Left colon (tissue), 2 donors: ENCODE measurements at places on chromosomes 3 and 15.

DNA sequence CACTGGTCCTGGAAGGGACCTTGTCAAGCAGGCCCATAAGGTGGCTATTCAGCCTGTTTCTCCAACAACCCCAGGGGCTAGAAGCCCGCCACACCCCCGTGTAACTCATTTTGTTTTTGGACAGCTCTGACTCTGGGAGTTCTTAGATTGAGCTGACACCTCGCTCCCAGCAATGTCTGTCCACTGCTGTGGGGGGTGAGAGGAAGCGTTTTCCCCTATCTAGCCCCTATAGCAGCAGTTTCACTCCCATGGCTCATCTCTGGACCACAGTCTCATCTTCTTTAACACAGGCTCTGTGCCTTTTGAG, 1.1 kb upstream of the PPP1R2 start:
- DNase-seq: no peak

DNA sequence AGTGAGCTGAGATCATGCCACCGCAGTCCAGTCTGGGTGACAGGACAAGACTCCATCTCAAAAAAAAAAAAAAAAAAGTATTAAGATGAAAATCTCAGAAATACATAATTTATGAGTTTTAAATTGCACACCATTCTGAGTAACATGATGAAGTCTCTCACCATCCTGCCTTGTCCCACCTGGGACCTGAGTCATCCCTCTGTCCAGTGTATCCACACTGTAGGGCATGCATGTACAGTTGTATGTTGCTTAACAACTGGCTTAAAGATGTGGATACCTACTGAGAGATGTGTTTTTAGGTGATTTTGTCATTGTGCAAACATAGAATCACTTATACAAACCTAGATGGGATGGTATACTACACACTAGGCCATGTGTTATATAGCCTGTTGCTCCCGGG, 17.1 kb downstream of the ASB14 start:
- DNase-seq: no peak

DNA sequence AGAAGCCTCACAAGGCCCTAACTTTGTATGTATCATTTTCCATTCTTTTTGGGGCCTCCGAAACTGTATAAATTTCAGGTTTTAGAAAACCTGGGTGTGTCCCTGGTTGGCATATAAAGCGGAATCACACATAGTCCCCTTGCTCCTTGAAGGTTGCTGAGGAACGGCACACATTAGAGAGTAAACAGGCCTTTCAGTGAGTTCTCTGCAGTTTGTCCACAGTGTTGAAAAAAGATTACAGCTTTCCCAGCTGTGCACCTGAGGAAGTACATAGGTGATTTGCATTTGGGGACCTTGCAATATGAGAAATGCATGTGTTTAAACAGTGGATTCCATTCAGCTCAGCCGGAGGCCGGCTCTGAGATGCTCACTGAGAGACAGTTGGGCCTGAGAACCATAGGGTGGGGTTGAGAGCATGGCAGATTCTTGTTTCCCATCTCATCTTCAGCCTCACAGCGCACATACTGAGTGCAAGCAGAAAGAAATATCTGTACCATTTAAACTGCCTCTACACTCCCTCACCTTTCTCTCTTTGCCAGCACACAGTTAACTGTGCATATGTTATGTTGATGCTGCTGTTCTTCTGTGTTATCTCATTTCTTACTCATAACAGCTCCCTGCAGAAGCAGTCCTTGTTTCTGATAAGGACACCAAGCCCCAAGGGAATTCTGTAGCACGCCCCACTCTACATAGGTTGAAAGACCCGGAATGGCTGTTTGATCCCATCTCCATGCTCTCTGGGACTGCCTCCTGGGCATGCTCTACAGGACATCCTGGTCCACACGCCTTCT, 60.4 kb downstream of the BOC start:
- DNase-seq: no peak

GRCh38 chr3:171380711-171381425, 79.3 kb downstream of the TNIK start:
- no peak for DNase-seq

- DNase-seq: no peak
Measured at GRCh38 chr3:9390265-9390888, 7.0 kb upstream of the SETD5 start.
